ENCODE measurements at places on chromosomes 6 and 20.

GRCh38 chr20:53954723-53955658 lies 115.4 kb downstream of the BCAS1 start:
- no peak for DNase-seq

DNA sequence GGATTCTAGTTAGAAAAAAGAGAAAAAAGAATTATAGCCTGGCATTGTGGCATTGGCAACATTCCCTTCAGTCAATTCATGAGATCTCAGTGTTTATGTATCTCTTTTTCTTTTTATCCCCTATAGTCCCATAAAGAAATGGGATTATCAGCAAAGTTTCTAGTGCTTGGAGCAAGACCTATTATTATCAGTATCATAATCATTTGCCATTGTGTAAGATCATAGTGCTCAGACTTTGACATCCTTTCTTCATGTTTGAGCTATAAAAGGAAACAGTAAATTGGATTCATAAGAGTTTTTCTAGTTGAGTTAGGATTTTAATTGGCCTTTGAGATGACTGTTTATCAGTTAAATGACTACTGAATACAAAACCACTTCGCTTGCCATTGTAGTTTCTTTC lies 295.6 kb downstream of the GRIK2 start:
- no peak for DNase-seq

GRCh38 chr20:52305858-52306257 lies 114.3 kb upstream of the ZFP64 start:
- no peak for DNase-seq

- DNase-seq = peak; percentile 36
Observed at GRCh38 chr20:49285813-49286494, 8.1 kb upstream of the ZNFX1 start.

DNA sequence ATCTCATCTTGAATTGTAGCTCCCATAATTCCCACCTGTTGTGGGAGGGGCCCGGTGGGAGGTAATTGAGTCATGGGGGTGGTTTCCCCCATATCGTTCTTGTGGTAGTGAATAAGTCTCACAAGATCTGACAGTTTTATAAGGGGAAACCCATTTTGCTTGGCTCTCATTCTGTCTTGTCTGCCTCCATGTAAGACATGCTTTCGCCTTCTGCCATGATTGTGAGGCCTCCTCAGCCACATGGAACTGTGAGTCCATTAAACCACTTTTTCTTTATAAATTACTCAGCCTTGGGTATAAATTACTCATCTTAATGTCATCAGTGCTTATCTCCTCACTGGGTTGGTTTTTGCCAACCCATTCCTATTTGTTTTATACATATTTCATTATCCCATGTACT lies 142.0 kb upstream of the GMDS start:
- DNase-seq = no peak

DNA sequence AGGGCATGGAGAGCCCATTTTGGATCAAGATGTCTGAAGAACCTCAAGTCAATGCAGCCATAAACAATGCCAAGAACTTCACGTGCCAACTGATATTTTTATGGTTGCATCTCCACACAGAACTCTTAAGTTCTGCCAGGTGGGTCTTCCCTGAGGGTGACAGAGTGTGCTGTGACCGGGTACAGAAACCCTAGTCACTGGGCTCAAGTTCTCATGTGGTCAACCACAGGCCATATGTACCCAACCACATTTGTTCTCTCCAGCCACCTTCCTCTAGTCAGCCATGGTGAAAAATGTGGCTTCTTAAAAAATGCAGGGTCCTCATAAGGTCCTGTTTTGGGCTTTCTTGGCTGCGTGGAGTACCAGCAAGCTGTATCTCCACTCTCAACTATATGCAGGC lies 48.9 kb downstream of the CLIC5 start:
- no peak for DNase-seq

- DNase-seq = no peak
Observed at GRCh38 chr6:141688916-141689315, 443.8 kb upstream of the GJE1 start.

DNA sequence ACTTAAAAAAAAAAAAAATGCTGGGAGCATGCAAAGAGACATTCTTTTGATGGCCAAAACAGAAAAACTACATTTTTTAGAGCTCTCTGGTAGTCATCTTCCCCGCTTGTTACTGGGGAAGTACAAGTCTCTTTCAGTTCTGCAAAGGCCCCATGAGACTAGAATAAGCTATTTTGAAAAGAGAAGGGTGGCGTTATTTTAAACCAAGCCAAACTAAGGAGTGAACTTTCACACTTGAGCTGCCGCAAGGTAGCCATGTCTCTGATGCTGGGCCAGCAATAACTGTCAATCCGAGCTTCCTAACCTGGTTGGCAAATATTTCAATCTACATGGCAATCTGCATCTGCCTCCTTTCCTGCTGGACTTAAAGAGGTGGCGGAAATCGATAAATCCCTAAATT lies 96.7 kb downstream of the L3MBTL3 start:
- DNase-seq = no peak

GRCh38 chr6:157037165-157037564 lies 260.0 kb downstream of the ARID1B start:
- no peak for DNase-seq

DNA sequence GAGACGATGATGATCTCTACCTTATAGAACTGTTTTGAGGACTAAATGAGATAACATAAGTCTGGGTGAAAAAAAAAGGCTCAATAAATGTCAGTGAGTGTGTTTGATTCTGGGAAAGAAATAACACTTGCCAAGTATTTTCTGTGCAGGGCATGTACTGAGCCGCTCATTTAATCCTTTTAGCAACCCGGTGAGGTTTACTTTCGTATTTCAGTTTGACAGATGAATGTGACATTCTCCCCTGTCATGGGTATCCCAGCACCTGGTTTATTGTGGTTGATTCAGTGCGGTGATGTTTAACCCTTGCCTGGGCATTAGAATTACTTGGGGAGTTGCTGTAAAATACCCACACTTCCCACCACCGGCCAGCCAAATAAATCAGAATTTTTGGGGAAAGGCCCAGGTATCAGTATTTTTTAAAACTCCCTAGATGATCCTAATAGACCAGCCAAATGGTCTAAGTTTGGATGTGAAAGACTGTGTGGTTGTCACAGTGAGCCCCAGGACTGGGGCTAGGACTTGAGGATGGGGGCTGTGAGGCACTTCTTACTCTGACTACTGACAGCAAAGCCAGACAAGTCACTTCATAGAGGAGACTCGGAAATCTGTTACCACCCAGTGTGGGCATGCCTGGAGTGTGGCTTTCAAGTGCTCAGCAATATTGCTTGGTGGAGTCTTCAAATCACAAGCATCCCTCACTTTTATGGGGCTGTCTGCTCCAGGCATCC lies 100.2 kb upstream of the KCNG1 start:
- no peak for DNase-seq

DNA sequence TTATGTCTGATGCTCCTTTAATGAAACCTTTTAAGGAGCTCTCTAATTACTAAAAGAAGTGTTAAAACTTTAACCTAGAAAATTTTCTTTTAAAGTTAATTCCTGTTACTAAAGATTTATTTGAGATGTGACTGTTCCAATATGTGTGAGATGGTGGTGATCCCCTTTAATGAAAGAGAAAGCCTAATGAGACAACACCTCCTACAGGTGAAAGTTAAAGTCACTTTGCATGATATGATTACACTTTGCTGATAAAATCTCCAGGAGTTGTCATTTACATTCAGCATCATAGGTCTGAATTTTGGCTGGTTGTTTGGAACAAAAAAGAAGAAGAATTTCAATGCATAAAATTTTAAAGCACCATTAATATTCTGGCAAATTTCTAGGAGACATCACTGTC lies 307.4 kb downstream of the TRDN start:
- DNase-seq = no peak

- peak; percentile 39 for DNase-seq
Observed at GRCh38 chr6:43274916-43275597, 23.0 kb upstream of the SLC22A7 start.

DNA sequence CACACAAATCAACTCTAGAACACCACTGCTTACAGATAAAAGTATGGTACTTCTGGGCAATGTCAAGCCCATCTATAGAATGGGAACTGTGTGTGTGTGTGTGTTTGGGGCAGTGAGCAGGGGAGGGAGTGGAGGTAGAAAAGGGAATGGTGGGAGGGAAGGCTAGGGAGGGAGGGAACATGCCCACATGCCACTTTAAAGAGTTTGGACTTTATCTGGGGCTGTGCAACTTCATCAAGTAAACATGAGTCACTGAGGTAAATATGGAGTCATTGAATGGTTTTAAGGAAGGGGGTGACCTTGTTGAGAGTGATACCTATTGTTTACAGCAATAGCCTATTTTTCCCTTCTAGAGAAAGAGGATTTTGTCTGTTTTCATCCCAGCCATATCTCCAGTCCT lies 22.5 kb upstream of the RNGTT start:
- peak; percentile 23 for DNase-seq

- no peak for DNase-seq
Observed at GRCh38 chr6:143803769-143804568, 39.2 kb upstream of the LTV1 start.

DNA sequence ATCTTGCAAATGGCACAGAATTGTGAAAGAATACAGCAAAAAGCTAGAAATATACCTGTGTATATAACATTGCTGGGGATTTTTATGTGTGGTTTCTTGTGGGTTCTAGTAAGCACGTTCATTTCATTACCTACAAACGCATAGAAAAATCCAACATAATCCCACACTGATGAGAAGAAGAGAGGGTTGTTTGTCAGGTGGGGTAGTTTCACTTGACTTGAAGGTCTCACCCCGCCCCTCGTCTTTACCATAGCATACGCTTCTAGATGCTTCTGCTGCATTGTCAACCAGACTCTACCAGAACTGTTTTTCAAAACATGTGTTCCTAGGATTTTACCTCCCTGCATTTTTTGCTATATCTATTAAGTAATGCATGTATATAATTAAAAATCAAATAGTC lies 284.1 kb upstream of the TAB2 start:
- no peak for DNase-seq

GRCh38 chr6:16854986-16855385 lies 93.7 kb upstream of the ATXN1 start:
- DNase-seq = no peak

- peak; percentile 13 for DNase-seq
Observed at GRCh38 chr6:29763491-29764289, 40.5 kb downstream of the HLA-F start.

DNA sequence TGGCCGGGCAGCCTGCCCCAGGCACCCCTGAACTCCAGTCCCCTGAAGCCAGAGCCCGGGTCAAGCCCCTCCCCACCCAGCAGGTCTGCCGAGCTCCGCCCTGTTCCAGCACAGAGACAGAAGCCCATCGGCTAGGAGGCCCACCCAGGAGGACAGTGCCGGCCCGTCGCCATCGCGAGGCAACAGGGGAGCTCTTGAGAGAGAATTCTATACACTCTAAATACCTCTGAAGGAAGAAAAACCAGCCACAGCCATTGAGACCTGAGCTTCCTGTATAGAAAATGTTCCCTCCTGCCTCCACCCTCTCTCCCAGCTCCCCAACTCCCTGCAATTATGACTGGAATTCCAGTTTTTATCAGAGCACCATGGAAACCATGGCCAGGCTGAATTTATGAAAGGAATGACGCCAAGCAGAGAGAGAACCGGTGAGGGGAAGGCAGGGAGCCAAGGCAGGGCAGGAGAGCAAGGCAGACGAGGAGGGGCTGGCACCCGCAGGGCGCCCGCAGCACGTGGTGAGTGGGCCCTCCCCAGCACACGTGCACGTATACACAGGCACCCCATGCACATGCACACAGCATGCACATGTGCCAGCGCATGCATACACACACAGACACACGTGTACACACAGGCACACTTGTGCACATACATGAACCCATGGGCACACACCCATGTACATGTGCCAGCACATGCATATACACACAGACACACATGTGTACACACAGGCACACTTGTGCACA lies 27.6 kb upstream of the MRGBP start:
- no peak for DNase-seq

GRCh38 chr6:162907876-162908481 lies 180.2 kb downstream of the PACRG start:
- peak; percentile 60 for DNase-seq

DNA sequence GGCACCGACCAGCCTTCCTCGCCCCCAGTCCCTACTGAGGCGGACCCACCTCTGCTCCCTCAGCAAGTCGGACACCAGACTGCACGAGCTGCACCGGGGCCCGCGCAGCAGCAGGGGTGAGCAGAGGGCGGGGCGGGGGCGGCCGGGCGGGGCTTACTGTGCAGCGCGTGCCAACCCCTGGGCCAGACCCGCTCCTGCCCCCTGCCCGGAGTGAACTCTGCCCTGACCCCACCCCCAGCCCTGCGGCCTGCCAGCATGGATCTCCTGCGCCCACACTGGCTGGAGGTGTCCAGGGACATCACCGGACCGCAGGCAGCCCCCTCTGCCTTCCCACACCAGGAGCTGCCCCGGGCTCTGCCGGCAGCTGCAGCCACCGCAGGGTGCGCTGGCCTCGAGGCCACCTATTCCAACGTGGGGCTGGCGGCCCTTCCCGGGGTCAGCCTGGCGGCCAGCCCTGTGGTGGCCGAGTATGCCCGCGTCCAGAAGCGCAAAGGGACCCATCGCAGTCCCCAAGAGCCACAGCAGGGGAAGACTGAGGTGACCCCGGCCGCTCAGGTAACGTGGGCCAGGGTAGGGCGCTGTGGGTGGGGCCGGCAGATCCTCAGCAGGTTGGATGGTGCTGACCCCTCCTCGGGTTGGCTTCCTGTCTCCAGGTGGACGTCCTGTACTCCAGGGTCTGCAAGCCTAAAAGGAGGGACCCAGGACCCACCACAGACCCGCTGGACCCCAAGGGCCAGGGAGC lies 1.5 kb upstream of the SLC2A4RG start:
- peak; percentile 72 for DNase-seq

DNA sequence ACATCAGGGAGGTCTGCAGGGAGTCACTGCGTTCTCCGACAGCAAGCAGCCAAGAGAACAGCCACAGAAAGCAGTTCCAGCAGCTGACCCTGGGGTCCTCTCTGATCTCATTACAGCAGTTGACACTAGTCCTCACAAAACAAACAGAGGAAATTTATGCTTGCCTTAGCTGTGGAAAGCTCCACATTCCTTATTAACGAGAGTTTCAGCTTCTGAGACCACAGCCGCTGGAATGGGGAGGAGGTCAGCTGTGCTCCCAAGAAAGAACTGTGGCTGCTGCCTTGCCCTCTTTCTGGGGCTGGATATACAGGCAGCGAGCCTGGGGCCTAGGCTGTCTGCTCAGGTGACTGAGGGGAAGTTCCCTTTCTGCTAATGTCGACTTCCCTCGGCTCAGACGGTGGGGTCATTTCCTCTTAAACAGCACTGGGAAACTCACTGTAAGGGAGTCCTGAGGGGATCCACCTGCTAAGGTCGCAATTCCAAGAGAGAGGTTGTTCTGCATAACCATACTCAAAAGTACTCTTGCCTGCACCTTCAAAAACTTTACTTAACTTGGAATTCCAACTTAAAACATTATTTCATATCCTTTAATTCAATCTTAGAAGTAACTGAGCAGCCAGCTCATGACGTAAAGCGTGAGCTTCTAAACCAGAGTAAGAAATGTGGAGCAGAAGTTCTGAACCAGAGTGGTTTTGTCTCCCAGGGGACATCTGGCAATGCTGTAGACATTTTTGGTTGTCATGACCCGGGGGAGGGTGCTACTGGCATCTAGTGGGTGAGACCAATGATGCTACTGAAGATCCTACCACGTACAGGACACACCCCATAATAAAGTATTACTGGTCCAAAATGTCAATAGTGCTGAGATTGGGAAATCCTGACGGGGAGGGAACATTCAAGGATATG lies 80.3 kb downstream of the BACH2 start:
- DNase-seq = peak; percentile 3
